ENCODE measurements at places on chromosomes 13 and 19. TPM values are rescaled to one million over a fixed set of nuclear protein-coding genes. Genes with fewer than 3 reads are reported as not detected.

The COLGALT1 gene
- 173 TPM for total RNA-seq

The LRRC8E gene
- 30.8 TPM for total RNA-seq

GRCh38 chr19:44024900-44025216 lies 321 bp upstream of the ZNF222 start:
- no peak for DNase-seq

The JSRP1 gene
- not detected for total RNA-seq

The ZNF723 gene
- total RNA-seq, result 0.19 TPM

The NLRP7 gene
- not detected for total RNA-seq

DNA sequence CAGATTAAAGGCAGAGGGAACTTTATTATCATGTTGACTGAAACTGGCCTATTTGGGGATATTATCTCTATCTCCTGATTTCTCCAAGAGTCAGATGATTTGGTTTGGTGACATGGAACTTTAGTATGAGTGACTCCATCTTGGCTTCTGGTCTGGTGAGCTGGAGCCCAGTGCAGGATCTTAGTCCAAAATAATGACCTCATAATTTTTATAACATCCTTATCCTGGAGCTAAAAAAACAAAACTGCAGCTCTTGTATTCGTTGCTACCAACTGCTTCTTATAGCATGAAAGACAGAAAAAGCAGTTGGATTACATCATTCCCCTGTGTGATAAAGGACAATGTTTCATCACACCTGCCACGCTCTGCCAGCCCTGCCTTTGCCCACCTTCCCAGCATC lies 39.3 kb upstream of the RNF17 start:
- no peak for DNase-seq

The INAFM1 gene
- 0.41 TPM for total RNA-seq

DNA sequence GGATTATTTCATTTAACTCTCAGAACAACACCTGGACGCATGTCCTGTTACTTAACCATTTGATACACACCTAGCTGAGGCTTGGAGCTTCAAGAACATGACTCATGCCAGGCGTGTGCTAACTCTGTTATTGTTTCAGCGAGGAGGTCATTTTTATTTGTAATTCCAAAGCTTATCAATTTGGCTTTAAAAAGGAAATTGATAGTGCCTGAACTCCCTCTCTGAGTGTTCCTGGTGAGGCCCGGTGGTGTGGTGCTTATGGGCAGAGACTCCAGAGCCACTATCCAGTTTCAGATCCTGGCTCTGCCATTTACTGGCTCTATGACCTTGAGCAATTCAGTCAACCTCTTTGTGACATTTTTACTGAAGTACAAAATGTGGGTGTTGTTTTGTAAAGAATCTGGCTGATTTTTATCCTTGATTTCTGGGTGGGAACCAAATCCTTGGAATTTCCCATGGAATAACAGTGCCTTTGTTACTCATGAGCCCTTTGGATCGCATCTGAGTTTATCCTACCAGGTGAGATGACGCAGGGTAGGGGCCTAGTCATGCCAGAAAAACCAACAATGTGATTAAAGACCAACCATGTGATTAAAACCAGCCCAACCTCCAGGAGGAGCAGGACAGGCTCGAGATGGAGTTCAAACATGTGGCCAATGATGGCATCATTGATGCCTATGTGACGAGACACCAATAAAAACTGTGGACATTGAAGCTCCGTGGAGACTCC lies 198.8 kb downstream of the MYO16 start:
- no peak for DNase-seq

- no peak for DNase-seq
Measured at GRCh38 chr19:2555422-2556220, 79.7 kb downstream of the GADD45B start.

GRCh38 chr19:52532480-52532879 lies 5.0 kb downstream of the ZNF808 start:
- DNase-seq, result no peak

The RYR1 gene
- not detected for total RNA-seq

GRCh38 chr19:36059180-36059910 lies 4.6 kb downstream of the WDR62 start:
- no peak for DNase-seq

- DNase-seq, result peak; percentile 37
Measured at GRCh38 chr19:30649934-30650614, 277.9 kb downstream of the ZNF536 start.

DNA sequence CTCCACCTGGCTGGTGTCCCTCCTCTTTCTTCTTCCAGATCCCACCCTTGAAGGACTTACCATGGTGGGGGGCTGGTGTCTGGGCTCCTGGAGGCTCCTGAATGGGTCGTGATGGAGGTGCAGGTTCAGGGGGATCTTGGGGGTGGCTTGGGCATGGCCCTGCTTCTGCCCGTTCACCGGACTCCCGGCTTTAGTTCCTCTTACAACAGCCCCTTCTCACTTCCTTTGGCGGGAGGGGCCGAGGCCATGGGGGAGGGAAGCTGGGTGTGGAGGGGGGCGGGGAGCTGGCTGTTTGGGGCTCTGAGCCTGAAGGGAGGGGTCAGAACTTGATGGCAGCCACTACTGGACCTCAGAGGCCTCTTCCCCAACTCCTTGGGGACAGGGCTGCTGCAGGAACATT lies at the start of gene MYO1F:
TSS of gene MYO1F (minus strand) at position 196 of the 400 bp plus-strand sequence. CDS start at position 63, 133 bp downstream.
- no peak for DNase-seq

The MTUS2 gene
- total RNA-seq, result not detected

DNA sequence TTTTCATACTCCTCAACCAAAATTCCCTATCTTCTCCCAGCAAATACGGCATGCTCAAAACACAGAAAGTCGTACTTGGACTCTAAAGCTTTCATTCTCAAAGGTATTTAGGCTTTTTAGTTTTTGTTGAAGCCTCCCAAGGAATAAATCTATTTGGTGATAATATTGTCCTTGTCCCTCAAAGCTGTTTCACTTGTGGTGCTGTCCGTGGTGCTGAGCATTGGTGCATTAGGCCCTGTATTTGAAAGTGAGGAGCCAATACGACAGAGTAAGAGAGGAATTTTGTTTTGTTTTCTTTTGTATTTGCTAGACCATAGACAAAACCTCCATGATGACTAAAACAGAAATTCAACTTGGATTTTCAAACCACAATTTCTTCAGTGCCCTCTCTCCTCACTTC lies 3.2 kb upstream of the LGALS13 start:
- peak; percentile 32 for DNase-seq

GRCh38 chr13:110517505-110518225 lies 43.9 kb downstream of the RAB20 start:
- DNase-seq, result no peak

- DNase-seq, result no peak
Measured at GRCh38 chr13:18996221-18996620, 185.4 kb downstream of the TUBA3C start.

The GNG8 gene
- not detected for total RNA-seq

GRCh38 chr13:49620170-49620621 lies 8.1 kb upstream of the ARL11 start:
- DNase-seq, result no peak

GRCh38 chr13:36612230-36612629 lies 61.6 kb upstream of the SERTM1 start:
- no peak for DNase-seq

The KL gene
- total RNA-seq, result 0.05 TPM

- peak; percentile 24 for DNase-seq
Measured at GRCh38 chr19:18160971-18161635, 8.1 kb downstream of the PIK3R2 start.

The WDFY2 gene
- total RNA-seq, result 2.5 TPM

DNA sequence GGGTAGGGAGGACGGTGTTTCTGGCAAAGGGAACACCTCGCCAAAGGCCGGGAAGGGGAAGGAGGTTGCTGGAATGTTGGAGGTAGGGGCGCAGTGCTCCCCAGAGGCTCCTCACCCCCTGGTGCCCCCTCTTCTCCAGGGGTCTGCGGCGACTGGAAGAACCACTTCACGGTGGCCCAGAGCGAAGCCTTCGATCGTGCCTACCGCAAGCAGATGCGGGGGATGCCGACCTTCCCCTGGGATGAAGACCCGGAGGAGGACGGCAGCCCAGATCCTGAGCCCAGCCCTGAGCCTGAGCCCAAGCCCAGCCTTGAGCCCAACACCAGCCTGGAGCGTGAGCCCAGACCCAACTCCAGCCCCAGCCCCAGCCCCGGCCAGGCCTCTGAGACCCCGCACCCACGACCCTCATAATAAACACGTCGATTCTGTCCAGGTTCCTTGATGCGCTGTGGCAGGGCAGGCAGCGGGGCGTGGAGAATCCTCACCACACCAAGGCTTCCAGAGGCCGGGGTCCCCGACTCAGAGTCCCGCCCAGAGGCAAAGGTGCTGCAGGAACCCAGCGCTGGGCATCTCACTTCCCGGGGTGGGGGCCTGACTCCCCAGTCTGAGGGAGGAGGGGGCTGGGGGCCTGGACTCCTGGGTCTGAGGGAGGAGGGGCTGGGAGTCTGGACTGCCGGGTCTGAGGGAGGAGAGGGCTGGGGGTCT lies 7.4 kb upstream of the SPACA4 start:
- DNase-seq, result no peak

GRCh38 chr13:59442944-59443486 lies 720.7 kb downstream of the DIAPH3 start:
- no peak for DNase-seq

DNA sequence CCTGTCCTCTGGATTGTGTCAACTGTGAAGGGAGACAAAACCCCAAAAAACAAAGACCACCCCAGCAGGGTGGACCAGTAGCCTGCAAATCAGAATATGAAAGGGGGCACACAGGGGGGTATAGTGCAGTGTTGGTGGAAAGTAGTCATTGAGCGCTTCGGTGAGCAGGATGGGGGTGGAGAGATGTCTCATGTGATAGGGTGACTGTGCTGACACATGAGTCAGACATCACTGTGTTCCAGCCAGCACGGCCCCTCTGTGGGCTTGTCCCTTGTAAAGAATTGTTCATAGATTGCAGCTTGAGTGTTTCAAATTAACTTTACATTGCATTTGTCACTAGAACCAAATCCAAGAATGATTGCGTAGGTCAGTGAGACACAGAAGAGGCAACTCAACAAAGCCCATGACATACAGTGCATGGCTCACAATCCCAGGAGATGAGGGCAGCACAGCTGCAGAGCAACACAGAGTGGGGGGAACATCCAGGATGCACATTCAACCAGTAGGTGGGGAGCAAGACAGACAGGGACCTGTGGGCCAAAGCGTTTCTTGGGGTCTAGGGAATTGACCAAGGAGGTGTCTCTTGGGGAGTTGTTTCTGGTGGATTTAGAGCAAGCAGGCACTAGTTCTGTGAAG lies 7.5 kb downstream of the ZNF440 start:
- peak; percentile 71 for DNase-seq

The C2CD4C gene
- total RNA-seq, result 8.8 TPM

The CGB5 gene
- total RNA-seq, result 3.4 TPM

- no peak for DNase-seq
Measured at GRCh38 chr19:46528601-46529590, 33.2 kb upstream of the PNMA8B start.

The SULT2A1 gene
- total RNA-seq, result not detected

- no peak for DNase-seq
Measured at GRCh38 chr13:99288089-99288488, 19.1 kb downstream of the GPR183 start.

DNA sequence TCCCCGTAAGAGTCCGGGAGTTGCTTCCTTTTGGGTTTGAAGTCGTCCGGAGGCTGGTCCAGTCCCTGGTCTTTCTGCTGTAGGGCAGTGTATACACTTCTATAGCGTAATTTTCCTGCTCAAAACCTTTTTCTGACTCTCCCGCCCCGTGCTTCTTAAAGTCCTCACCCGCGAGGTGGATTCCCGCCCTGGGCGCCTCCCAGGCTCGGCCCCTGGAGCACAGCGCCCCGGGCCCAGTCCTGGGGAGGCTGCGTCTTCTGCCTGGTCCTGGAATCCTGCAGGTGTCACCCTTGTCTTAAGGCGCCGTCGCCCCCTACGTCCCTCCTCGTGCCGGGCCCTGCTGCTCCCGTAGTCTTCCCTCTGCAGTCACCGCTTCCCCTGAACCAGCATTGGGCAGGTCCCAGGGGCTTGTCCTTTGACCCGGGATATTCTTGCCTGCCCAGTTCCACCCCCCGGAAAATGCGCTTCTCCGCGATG lies 34.4 kb upstream of the ZNF808 start:
- no peak for DNase-seq

The PRR20C gene
- total RNA-seq, result not detected

The CEACAM19 gene
- total RNA-seq, result not detected

GRCh38 chr13:103156346-103156998 lies 90.3 kb upstream of the SLC10A2 start:
- no peak for DNase-seq

GRCh38 chr13:36428086-36428485 lies 4.2 kb upstream of the CCNA1 start:
- DNase-seq, result no peak

DNA sequence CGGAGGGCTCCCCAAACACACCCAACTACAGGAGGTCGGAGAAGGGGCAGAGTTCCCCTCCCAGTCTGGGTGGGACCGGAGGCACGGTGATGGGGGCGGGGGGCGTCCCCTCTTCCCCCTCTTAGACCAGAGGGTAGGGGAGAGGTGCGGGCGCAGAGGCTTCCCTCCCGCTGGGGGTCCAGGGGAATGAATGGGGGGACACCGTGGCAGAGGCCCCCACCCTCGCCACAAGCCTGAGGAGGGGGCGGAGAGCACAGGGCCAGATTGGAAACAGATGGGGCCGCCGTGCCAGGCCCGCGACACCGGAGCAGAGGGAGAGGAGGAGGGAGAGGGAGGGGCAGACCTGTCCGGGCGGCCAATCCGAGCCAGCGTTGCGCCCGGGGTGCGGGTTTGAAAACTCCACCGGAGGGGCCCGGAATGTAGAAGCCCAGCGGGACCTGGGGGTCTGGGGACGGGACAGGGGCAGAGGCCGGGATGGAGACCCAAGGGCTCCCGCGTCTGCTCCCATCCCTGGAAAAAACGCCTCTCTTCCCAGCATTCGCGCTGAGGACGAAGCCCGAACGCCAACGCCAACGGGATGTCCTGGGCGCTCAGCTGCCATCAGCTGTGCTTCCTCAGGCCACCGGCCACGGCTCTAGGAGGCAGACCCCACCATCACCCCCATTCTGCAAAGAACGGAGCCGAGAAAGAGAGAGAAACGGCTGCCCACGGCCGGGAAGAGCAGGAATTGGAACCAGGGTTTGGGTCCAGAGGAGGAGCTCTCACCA lies 46.8 kb downstream of the PTPRS start:
- DNase-seq, result no peak

The IRGC gene
- total RNA-seq, result not detected

DNA sequence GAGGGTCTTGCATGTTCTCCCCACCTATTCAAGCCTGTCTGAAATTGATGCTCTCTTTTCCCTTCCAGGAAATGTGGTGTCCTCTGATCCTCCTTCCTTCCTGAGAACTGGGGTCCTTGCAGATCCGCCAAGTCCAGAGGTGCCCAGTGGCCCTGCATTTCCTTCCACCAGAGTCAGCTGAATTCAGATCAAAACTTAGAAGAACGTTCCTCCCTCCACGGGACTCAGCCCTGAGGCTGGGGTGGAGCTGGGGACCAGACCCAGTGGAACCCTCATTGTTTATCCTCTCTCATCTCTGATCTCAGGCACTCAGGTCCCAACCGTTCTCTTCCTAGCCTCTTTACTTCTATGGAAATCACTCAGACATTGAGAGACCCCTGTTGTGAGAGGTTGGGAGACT lies 477.3 kb downstream of the TSHZ3 start:
- no peak for DNase-seq

All from A172 (cell line).